ENCODE measurements at places on chromosomes 12 and 14.

DNA sequence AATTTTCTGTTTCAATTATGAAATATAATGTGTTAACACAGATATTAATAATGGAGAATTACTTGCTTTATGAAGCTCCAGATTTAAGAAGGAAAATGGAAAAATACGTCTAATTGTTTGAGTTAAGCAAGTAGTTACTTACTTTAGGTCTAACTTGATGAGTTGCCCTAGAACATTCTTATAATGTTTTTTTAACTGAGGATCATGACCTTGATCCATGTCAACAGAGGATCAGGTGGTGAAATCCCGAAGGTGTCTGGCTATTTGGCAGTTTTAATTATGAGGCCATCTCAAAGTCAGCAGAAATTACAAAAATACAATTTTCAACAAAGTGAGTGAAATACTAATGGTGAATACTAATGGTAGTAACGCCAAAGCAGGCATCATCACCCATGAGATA, 57.0 kb upstream of the REP15 start:
- DNase-seq, result no peak

- DNase-seq, result no peak
Observed at GRCh38 chr12:67811437-67812361, 163.2 kb downstream of the DYRK2 start.

- DNase-seq, result no peak
Observed at GRCh38 chr12:109088818-109089217, 4.5 kb downstream of the ALKBH2 start.

DNA sequence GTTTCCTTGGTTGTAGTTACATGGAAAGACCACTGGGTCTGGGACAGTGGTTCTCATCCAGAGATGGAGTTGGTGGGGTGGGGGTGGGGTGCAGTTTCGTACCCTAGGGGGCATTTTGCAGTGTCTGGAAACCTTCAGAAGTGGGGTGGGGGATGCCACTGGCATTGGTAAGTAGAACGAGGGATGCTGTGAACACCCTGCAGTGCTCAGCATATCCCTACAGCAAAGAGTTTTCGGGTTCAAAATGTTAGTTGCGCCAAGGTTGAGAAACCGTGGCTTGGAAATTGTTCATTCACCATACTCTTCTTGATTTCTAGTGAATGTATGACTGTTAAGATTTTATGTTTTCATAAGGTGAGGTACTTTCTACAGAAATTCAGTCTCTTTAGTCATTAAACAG, 28.7 kb downstream of the TRAF3 start:
- DNase-seq, result no peak

GRCh38 chr14:61754627-61755381, 7.4 kb upstream of the SNAPC1 start:
- no peak for DNase-seq

DNA sequence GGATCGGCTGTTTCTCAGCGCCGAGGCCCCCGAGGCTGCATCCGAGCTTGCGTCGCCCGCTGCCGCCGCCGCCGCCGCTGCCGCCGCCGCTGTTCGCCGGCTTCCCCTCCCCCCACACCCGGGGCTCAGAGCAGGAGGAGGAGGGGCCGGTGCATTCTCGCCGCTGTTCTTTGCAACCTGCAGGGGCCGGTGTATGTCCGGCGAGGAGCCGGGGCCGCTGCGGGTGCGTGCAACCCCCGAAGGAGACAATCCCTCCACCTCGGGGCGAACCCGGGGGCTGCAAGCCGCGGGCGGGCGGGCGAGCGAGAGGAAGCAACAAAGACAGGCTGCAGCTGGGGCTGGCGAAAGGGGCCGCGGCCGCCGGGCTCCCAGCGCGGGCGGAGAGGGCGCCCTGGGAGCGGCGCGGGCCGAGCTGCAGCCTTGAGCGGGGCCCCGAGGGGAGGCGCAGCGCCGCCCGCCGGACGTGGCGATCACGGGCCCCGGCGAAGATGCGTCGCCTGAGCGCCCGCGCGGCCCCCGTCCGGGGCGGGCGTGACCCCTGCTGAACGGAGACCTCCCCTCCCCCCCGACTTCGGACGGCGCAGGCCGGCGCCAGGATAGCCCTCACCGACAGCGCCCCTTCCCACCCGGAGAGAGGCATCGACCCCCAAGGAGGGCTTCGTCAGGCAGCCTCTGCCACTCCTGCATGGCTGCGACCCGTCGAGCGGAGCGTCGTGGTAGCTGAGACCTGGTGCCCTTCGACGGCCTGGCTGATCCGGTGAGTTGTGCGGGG, 702 bp downstream of the FAM222A start:
- DNase-seq, result peak; percentile 44

DNA sequence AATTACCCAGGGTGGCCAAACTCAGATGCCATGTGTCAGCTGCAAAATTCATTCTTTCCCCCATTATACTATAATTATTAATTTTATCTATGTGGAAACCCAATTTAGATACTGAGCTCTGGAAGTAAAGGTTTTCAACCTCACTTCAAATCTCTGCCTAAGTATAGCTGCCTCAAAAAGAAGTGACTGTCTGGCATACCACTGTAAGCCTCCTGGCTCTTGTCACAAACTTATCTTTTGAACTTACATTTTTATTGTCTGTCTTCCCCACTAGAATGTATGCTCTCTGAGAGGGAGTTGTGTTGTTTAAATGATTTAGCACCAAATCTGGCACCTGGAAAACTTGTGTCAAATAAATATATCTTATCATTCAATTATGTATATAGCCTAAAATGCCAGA, 16.1 kb upstream of the PRICKLE1 start:
- no peak for DNase-seq

DNA sequence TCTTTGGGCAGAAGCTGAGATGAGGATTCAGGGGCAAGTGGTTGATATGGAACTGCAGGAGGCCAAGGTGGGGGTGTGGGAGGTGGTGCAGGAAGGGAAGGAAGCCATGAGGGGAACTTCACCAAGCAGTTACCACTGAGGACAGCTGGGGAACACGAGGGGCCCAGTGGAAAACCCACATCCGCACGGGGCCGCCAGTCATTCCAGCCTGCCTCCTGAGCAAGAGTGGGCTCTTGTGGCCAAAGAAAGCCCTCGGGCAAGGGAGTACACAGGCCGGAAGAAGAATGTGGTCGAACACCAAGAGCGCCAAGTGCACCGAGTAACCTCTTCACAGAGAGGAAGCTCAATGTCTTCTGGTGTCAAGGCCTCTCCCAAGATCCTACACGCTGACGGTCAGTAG, 252.2 kb upstream of the FOXN3 start:
- DNase-seq, result no peak

DNA sequence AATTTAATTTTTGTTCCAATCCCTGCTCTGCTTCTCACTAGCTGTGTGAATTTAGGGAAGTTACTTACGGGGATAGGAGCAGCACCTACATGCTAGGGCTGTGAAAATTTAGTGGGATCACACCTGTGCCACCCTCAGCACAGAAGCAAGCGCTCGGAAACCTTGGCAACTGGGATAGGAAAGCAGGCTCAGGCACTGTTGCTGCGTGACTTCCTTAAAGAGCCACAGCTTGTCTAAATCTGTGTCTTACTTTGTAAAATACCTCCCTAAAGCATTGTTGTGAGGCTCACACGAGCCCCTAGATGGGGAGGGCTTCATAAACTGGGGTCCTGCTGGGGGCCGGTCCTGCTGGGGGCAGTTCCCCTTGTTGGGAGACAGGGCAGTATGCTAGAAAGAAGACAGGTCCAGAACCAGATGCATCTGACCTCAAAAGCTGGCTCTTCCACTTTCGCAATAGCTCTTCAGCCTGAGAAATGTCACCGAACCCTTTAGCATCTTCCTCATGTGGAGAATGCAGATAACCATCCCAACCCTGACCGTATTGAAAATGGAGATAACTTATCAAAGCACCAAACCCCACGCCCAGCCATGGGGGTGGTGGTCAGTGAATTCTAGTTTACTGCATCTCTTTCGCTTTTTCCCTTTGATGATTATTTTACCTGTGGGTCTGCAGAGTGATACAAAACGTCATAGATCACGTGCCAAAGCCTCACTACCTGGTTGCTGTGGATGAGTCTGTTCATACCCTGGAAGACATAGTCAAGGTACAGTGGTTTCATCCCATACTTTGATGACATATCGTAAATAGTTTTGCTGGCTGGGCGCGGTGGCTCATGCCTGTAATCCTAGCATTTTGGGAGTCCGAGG, 54.1 kb downstream of the AK7 start:
- no peak for DNase-seq

DNA sequence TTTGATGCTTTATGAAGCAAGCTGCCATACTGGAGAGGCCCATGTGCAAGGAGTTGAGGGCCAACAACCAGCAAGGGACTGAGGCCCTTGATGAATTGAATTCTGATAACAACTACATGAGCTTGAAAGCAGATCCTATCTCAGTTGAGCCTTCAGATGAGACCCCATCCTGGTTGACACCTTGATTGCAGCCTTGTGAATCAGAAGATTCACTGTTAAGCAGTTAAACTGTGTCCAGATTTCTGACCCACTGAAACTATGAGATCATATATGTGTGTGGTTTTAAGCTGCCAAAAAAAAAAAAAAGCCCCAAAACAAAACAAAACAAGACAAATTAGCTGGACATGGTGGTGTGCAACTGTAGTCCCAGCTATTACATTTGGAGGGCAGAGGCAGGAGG, 42.1 kb downstream of the GPR19 start:
- no peak for DNase-seq

GRCh38 chr14:66746316-66747006, 238.5 kb downstream of the GPHN start:
- DNase-seq, result no peak

DNA sequence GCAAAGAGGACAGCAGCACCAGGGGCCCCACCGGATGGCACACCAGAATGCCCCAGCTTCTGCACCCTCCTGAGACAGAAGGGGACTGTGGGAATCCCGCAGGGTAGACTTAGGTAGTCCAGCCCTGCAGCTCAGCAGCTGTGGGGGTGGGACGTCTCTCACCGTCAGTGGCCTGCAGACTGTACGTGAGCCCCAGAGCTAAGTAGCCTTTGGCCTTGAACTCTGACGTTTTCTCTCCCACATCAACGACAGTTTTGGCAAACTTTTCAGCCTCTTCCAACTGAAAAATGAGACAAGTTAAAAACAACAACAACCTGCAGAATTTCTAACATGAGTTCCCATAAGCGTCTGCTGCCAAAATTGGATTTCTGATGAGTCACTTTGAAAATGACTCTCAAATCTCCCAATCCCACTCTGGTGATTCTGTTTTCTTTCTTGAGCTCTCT, 161.4 kb downstream of the TTC7B start:
- DNase-seq, result no peak

DNA sequence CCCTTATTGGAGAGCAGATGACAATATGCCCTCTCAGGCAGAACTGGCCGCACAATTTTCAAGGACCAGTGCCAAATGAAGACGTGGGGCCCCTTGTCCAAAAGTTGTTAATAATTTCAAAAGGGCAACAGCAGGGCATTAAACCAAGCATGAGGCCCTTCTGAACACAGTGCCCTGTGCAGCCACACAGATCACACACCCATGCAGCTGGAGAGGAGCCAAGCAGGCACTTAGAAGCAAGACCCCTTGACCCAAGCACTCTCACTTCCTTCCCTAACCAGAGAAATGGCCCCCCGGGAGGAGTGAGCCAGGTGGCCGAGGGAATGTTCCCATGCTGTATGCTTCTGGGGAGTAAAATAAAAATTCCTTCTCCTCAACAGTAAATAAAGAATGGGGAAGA, 114.0 kb upstream of the TMPO start:
- DNase-seq, result no peak

GRCh38 chr12:34406228-34406995, 384.1 kb downstream of the ALG10 start:
- no peak for DNase-seq

- DNase-seq, result no peak
Observed at GRCh38 chr14:34853041-34853440, 22.1 kb downstream of the BAZ1A start.

DNA sequence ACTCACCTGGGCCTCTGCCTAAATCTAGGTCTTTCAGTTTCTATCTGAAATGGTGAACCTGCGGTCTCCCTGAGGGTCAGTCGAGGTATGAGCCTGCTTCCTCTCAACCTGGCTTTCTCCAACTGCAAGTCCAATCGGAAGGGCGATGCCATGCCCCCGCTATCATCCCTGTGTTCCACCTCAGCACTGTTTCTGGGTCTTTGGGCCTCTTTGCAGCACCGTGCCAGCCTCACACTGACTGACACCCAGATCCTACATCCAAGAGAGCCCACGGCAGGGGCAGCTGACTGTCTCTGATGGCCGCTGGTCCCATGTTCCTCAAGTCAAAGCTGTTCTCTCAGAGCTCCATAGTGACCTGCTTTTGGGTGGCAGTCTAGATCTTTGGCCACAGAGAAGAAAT, 120.7 kb downstream of the PAPOLA start:
- no peak for DNase-seq

Measured in T follicular helper cell (primary cell).